ENCODE measurements at places on chromosomes 7 and 10.

DNA sequence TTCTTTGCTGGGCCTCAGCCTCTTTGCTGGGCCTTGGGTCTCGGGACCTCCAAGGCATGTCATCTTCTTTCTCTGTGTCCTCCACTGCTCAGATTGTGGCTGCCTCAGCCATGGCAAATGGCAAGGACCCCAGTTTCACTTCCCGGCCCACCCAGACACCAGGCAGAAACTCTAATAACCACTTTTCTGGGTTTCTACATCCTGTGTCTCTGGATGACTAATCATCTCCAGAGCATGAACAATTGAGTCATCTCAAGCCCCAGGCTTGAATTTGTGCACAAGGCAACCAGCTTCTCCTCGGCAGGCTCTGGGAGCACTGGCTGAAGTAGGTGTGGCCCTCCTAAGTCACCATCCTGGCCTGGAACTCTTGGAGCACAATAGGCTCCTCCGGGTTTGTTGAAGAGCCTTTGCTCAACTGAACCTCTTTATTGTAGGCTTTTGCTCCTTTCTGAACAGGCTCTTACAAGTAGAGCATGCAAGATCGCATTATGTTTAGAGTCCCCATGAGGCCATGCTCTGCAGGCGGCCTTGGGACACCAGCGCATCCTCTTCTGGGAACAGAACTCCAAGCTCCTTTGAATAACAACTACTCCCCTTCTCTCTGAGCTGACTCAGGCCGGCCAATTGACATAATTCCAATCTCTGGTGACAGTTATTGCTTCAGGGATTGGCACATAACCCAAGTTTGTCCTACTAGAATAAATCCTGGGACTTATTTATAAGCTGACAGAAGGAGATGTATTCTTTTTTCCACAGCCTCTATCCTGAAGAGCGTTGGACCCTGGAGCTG lies 218.1 kb downstream of the WDR11 start:
- no peak for DNase-seq

- DNase-seq = no peak
Observed at GRCh38 chr10:11144626-11145494, 127.2 kb downstream of the CELF2 start.

- DNase-seq = no peak
Observed at GRCh38 chr7:127581716-127582115, 3.7 kb downstream of the GCC1 start.

GRCh38 chr10:7117806-7118674 lies 292.8 kb downstream of the SFMBT2 start:
- DNase-seq = no peak

DNA sequence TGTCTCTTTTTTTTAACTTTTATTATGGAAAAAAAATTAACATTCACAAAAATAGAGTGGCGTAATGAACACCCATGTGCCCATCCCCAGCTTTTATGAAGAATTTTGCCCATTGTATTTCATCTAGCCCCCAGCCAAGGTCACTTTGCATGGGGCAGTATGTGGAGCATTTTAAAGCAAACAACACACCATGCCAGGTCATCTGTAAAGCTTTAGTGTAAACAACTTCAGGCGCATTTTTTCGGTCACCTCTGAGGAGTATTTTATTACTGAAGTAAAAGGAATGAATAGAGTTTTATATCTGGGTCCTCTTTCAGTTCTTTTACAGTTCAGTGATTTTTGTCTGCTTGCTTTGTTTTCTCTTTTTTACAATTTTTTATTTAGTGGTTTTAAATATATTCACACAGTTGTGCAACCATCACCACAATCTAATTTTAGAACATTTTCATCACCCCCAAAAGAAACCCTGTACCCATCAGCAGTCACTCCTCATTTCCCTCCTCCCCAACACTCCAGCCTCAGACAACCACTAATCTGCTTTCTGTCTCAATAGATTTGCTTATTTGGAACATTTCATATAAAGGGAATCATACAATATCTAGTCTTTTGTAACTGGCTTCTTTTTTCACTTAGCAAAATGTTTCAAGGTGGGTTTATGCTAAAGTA lies 87.9 kb downstream of the SLC37A3 start:
- peak; percentile 12 for DNase-seq

DNA sequence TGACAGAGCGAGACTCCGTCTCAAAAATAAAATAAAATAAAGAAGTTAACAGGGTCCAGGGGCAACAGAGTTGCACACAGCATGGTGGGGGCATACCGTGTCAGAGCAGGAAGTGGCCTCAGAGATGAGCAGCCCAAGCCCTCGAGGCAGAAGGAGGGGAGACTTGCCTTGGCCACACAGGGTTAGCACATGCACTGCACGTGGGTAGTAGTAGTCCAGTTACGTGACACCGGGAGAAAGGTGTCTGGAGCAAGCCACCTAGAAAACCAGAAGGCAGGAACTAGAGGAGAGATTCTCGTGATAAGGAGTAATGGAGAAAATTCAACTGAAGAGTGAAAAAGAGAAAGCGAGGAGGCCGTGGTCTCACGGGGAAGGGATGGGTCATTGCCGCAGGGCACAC lies 9.8 kb upstream of the DENND2A start:
- no peak for DNase-seq

DNA sequence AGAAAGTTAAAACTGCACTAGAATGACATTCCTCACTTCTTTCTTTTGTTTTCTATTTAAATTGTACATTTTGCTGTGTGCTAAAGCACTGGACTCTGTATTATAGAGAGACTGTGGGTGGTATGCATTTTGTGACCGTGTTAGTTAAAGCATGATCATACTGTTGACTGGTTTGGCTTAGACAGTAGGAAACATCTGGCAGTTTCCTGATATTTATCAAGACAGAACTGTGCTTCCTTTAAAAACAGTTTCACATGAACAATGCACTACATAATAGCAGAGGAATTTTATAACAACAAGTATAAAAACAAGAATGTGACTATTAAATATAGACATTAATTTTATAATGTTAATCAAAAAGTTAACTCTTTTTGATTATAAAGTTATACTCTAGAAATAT lies 23.1 kb downstream of the GNG11 start:
- no peak for DNase-seq

- no peak for DNase-seq
Observed at GRCh38 chr10:32239769-32240168, 107.2 kb downstream of the EPC1 start.

GRCh38 chr10:77726732-77727131 lies 89.1 kb upstream of the KCNMA1 start:
- no peak for DNase-seq

DNA sequence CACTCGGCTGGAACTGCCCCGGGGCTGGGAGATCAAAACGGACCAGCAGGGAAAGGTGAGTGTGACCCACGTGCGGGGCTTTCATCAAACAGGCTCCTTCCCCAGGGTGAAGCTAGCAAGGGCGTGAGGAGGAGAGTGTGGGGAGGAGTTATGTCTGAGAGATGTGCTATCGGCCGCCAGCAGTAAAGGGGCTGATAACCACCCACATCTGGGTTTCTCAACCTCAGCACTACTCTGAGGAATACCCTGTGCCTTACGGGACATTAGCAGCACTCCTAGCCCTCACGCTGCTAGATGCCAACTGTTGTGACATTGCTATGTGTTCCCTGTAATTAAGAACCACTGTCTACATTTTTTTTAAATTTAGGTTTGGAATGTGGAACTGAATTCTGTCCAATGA lies 113.9 kb upstream of the STK17A start:
- DNase-seq = no peak

GRCh38 chr7:121076350-121077164 lies 88.0 kb downstream of the CPED1 start:
- no peak for DNase-seq

GRCh38 chr7:157438121-157439025 lies 101.6 kb downstream of the DNAJB6 start:
- DNase-seq = no peak

GRCh38 chr10:30576641-30577040 lies 52.9 kb downstream of the LYZL2 start:
- no peak for DNase-seq

- no peak for DNase-seq
Observed at GRCh38 chr10:71272056-71272771, 46.8 kb upstream of the SLC29A3 start.

GRCh38 chr7:73971704-73972341 lies 56.1 kb upstream of the ELN start:
- DNase-seq = no peak

DNA sequence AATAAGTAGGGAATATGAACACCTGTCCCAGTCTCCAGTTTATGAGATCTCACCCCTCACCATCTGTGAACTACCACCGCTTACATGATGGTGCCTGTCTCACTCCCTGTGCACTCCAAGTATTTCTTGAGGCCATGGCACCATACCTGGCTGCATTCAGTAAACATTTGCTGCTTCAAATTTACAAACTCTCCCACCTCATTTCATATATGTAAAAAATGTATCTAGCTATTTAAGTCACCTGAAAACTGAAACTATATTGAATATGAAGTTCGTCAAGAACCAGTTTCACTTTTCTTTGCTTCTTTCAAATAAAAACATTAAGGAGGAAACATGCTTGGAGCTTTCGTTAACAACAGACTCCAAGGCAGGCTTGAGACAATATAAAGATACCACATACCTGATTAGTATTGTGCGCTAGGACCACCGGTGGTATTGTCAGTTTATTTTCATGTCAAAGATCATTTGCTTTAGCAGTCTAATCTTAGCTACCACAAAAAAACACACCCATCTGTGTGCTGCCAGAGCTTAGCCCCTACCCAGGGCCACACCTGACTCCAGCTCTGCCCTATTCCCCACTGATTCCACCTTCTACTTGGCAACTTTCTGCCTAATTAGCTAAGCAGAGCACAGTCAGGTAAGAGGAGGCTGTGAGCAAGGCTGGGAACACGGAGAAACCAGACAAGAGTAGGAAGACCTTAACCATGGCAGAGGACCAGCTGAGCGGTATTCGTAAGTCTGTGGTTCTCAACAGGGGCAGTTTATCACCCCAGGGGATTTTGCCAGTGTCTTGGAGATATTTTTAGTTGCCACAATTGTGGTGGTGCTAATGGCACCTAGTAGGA lies 92.0 kb downstream of the ZFAND4 start:
- DNase-seq = no peak

GRCh38 chr7:121761399-121761798 lies 111.6 kb upstream of the PTPRZ1 start:
- DNase-seq = no peak

DNA sequence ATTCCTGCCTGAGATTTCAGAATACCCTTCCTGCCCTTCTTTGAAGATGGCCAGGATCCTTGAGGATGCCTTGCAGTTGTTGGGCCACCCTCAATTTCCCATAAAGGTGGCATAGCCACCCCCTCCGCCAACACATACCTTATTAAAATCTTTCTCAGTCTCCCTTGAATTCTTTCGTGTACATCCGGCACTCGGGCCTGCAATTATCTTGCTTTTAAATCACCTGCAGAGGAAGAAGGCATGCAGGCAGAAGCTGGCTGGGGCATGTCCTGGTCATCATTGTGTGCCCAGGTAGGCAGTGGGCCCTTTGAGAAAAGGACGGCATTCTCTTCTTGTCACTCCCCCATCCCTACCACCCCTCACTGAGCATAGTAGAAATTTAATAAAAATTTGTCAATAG lies 189.5 kb upstream of the LYZL1 start:
- DNase-seq = no peak

- DNase-seq = no peak
Observed at GRCh38 chr10:11654659-11655058, 43.2 kb upstream of the USP6NL start.

DNA sequence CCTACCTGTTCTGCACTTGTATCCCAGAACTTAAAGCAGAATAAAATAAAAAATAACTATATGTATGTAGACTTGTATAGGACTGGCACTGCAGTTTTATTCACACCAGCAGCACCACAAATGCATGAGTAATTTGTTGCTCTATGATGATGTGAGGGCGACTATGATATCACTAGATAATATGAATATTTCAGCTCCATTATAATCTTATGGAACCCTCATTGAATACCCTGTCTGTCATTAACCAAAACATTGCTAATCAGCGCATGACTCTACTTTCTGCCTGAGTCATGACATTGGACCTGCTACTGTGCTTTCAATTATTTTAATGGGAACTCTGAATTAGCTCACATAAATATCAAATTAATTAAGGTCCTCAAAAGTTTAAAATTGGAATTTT lies 129.4 kb upstream of the RHOBTB1 start:
- DNase-seq = no peak

DNA sequence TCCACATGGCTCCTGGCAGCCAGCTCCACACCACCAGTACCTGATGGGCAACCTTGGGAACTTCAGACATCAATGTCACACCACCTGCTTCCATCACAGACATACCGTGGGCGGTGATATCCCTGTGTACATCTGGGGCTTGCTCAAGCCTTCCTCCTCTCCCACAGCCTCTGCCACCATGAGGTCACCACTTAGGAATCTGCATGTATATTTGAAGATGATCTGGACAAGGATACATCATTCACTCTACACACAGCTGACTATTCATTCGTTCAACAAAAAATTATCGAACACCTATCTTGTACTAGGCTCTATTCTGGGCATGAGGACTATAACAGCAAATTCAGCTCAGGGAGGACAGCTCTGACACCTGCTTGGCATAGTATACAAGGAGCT lies 6.8 kb downstream of the DLG5 start:
- no peak for DNase-seq

- peak; percentile 28 for DNase-seq
Observed at GRCh38 chr7:150937848-150938561, 40.1 kb downstream of the KCNH2 start.

DNA sequence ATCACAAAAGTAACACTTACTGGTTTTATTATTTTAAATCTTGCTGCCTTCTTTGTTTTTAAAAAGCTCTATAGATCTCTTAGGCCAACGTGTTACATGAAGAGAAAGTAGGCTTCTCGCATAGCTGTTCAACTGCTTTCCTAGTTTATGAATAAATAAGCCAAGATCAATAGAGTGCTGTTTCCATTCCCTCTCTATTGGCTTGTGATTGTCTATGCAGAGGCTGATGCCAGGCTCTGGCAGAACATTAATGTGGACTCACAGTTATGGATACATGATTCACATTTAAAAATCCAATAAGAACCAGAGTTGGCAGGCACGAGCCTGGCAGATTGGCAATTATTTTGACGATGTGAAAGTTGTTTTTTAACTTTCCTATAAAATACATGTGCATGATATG lies 137.5 kb downstream of the GNAT3 start:
- DNase-seq = no peak

DNA sequence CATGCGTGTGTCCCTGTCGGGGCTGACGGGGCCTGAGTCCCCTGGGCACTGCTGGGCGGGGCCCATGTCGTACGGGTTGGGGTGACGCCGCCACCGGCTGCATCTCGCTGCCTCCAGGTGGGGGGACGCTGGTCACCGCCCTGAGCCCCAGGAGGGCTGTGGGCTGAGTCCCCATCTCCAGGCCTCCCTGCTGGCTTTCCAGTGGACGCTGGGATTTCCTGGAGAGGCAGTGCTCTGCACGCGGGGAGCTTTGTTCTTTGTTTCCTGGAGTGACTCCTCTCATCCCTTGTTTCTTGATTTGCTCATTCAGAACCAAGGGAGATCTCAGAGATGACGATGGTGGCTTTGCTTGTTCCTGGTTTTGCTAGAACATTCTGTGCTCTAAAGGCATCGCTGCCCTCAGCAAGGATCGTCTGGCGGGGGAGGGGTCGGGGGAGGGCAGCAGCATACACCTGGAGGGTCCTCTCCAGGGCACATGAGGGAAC lies 21.0 kb downstream of the PWWP2B start:
- DNase-seq = no peak

- no peak for DNase-seq
Observed at GRCh38 chr10:74077416-74077815, 73.2 kb downstream of the AP3M1 start.

- DNase-seq = no peak
Observed at GRCh38 chr7:94971051-94971867, 63.9 kb downstream of the PPP1R9A start.

GRCh38 chr10:114962441-114962840 lies 24.4 kb downstream of the TRUB1 start:
- no peak for DNase-seq

GRCh38 chr7:38168890-38169570 lies 9.0 kb upstream of the STARD3NL start:
- DNase-seq = no peak

All from NCI-H2029 treated with DMSO at 0.1 percent for 48 hours (cell line).